HTR-8/SVneo (cell line): ENCODE measurements at places on chromosomes 3 and 15.
A peak's percentile ranks its signal among the peaks of the same experiment; 100 is the strongest.

- DNase-seq: no peak
These were observed 122.2 kb downstream of the CMSS1 start for GRCh38 chr3:99939876-99940275.

DNA sequence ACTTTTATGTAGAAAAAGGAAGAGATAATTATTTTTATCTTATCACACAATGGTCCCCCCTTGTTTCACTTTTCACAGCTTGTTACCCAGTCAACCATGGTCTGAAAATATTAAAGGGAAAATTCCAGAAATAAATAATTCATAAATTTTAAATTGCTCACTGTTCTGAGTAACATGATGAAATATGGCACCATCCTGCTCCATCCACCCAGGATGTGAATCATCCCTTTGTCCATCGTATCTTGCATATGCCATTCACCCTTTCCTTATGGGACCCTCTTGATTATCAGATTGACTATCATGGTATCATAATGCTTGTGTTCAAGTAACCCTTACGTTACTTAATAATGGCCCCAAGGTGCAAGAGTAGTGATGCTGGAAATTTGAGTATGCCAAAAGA is 43.7 kb downstream of the ANKRD28 start:
- no peak for DNase-seq

- DNase-seq: no peak
These were observed 21.7 kb upstream of the ARID3B start for GRCh38 chr15:74519311-74519710.

DNA sequence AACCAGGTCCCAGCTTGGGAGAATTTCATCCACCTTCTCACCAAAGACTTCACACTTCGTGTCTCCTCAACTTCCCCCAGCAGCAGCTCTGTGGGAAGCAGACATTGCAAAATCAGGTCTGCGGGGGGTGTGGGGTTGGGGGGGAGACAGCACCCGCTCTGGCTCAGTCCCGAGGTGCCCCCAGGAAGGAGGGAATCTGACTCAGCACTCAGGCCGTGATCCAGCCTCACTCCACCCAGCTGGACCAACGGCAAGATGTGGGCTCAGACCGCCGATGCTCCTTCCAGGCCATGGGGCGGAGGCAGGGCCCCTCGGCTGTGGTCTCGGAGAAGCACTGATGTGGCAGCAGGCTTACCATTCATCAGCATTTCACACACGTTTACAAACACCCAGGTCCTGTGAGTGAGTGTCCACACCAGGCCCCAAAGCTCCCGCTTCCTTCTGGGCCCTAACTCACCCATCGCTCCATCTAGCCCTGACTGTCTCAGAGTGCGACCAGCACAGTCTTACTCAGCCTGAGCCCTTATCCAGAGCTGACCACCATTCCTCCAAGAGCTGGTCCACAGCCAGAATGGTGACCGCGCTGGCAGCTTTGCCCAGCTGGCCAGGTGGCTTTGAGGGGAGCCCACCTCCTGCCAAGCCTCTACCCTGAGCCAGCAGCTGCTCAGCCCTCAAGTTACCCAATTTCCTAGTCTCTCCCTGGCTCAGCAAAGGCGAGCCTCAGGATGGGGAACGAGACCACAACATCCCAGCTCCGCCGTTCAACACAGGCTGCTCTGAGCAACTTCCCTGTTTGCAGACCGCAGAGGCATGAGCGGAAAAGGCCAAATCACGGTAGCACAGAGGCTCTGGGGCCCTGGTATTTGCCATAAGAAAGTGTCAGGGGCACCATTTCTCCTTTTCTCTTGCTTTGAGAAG is 3.3 kb downstream of the STAB1 start:
- no peak for DNase-seq

GRCh38 chr15:69585937-69586336 is 133.3 kb downstream of the RPLP1 start:
- no peak for DNase-seq

GRCh38 chr3:127078626-127079025 is 95.7 kb downstream of the PLXNA1 start:
- no peak for DNase-seq

GRCh38 chr3:41276191-41276590 is 76.9 kb downstream of the CTNNB1 start:
- no peak for DNase-seq

GRCh38 chr3:171980578-171981270 is 58.7 kb upstream of the FNDC3B start:
- DNase-seq: peak; percentile 41

- no peak for DNase-seq
These were observed 10.6 kb downstream of the HCN4 start for GRCh38 chr15:73357999-73358665.

DNA sequence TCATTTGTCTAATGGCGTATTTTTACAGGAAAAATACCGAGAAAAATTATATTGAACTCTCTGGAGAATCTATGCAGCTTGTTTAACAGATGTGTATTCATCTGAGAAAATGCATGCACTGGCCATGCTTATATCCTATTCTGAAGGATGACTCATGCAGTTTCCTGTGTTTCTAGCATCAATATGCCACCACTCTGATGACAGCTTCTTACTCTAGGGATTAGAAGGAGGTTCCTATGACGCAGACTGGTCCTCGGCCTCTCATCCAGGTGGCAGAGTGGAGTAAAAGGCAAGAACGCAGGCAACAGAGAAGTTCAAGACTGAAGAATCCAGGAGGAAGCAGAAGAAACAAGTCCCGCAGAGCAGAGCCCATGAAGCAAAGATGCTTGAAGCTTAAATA is 910.0 kb upstream of the ROBO1 start:
- peak; percentile 32 for DNase-seq

DNA sequence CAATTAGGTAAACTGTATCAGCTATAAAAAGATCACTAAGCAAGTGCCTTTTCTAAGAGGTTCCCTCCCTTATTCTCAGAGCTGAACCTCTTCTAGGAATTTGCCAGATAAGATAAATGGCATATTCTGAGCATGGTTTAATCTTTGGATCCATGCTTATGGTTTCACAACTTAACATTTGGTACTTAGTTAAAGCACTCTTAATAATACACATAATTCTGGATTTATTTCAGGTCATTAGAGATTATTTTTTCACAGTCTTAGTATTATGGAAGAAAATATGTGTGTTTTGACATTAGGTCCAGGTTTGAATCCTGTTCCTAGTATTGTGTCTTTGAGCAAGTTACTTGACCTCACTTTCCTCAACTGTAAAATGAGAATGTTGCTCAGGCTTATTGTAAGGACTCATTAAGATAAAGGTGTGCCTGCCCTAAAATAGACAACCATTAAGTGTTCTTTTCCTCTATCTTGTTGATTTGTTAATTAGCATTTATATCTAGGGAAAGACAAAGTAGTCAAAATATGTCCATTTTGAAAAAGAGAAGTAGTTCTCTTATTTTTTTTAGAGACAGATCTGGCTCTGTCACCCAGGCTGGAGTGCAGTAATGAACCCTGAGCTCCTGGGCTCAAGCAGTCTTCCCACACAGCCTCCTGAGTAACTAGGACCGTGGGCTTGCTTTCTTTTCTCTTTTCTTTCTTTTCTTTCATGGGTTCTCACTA is 43.4 kb downstream of the TSC22D2 start:
- DNase-seq: no peak

- DNase-seq: no peak
These were observed 559 bp upstream of the LRRN1 start for GRCh38 chr3:3798631-3799113.

GRCh38 chr3:8593021-8593827 is 51.4 kb downstream of the SSUH2 start:
- DNase-seq: no peak

DNA sequence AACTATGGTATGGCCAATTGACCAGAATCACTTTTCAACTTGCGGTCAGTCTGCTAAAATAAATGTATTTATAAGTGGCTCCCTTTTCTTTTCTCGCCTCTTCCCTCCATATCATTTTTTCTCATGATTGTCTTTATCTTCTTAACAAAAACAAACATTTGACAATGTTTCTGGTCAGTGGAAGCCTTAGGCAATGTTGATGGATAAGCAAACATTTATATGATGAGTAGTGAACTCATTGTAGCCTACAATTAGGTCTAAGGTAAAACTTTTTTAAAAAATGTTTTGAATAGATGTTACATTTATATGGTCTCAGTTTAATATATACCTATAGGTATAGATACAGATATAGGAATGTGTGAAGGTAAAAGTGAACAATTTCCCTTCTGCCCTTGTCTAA is 355.4 kb downstream of the MFSD1 start:
- DNase-seq: no peak

DNA sequence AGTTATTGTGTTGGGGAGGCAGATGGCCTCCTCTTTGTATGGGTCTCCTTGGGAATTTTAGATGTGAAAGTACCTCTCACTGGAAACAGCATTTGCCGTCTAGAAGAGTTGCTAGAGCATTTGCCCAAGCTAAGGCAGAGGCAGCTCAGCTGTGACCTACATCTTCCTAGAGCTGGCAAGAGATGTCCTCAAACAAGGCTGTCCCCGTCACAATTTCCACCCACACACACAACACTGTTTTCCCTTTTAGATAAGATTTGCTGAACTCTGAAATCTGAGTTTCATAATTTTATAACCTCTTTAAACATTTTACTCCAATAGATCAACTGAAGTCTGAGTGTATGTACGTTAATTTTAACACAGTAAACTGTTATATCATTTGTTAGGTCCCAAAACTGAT is 352.6 kb downstream of the EPHB1 start:
- DNase-seq: no peak

DNA sequence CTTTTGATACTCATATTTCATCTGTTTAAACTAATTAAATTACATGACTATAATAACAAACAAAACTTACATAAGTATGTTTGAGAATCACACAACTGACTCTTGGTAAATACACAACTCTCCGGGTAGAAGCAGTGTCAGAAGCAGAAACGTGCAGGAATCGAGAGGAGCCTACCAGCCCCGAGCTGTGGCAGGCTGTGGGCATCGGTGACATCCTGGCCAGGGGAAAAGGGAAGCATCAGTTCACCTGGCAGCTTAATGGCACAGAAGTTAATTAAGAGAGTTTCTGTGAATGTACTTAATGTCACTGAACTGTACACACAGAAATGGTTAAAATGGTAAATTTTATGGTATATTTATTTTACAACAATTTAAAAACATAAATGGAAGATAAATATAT is 90.2 kb downstream of the CRTC3 start:
- DNase-seq: no peak

- no peak for DNase-seq
These were observed 165.1 kb upstream of the GOLIM4 start for GRCh38 chr3:168260859-168261258.

DNA sequence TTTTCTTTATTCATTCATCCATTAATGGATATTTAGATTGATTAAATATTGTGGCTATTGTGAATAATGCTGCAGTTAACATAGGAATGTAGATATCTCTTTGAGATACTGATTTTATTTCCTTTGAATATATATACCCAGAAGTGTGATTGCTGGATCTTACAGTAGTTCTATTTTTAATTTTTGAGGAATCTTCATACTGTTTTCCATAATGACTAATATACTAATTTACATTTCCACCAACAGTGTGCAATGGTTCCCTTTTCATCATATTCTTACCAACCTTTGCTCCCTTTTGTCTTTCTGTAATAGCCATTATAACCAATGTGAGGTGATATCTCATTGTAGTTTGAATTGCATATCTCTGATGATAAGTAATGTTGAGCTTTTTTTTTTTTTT is 106.3 kb downstream of the OTOL1 start:
- no peak for DNase-seq

- DNase-seq: no peak
These were observed 604.9 kb upstream of the CFAP20DC start for GRCh38 chr3:59654480-59655417.

- DNase-seq: no peak
These were observed 14.2 kb upstream of the MAGI1 start for GRCh38 chr3:66052721-66053549.

GRCh38 chr15:94004697-94005096 is 226.7 kb upstream of the MCTP2 start:
- DNase-seq: no peak

DNA sequence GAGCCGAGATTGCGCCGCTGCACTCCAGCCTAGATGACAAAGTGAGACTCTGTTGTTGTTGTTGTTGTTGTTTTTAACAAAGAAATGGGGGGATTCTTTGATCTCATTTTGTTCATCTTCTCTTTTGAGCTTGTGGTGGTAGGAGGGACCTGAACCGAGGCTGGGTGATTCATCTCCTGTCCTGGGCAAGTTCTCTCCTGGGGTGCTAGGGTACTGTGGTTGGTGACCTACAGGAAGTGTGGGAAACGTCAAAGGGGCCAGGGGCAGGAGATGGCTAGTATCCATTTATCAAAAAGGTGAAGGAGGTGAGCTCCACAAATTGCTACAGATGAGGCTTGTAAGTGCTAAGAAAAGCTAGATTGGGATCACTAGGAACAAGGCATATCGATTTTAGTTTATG is 14.3 kb downstream of the PPCDC start:
- no peak for DNase-seq

DNA sequence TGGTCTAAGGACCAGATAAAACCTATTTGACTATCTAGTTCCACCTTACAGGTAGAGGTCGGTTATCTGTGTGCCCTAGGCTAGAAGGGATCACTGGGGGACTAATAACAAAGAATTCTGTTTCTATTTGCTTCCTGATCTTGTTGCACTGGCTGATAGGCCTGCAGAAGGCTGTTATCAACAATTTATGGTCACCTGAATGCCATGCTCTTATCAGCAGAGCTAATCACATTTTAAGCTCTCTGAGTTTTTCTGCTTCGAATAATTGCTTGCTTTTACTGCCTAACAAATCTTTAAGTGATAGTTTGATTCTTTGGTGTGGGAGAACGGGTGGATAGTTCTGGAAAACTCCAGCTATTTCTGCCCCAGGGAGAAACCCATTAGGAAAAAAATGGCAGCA is 263.1 kb downstream of the PDZRN3 start:
- no peak for DNase-seq

- DNase-seq: no peak
These were observed 580.3 kb downstream of the MECOM start for GRCh38 chr3:169083163-169083562.

DNA sequence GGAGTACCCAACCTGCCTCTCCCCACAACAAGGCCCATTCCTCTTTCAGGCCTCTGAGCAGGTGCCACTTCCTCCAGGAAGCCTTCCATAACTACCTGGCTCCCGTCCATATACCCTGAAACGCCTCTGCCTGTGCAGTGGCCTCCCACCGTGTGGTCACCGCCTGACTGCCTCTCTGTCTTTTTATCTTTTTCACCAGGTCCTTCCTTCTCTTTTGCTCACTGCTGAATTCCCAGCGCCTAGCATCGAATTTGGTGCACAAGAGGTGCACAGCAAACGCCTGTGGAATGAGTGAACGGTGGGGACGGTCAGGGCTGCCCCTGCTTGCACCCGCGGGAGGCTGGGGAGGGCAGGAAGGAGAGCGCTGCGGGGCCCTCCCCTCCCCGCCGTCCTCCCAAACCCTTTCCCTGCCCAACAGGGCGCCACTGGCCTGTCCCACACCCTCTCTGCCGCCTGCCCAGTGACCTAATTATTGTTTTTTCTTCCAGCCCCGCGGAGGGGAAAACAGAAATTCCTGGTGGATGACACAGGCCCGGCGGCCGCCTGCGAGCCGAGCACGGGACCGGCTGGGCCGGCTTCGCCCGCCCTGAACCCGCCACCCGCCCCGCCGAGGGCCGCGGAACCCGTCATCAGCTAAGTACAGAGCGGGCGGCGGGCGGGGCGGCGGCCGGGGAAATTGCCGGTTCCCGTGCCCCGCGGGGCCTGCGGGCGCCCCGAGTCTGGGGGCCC is 140.1 kb downstream of the SMAD6 start:
- peak; percentile 71 for DNase-seq

- no peak for DNase-seq
These were observed 49.0 kb upstream of the GNB5 start for GRCh38 chr15:52240166-52240565.

- no peak for DNase-seq
These were observed 448.5 kb downstream of the NAALADL2 start for GRCh38 chr3:175307642-175308041.
